ENCODE measurements at places on chromosomes 6 and 20. TPM values are rescaled to one million over a fixed set of nuclear protein-coding genes. Genes with fewer than 3 reads are reported as not detected.

GRCh38 chr6:120966321-120966720 lies 368.0 kb downstream of the TBC1D32 start:
- no peak for DNase-seq

DNA sequence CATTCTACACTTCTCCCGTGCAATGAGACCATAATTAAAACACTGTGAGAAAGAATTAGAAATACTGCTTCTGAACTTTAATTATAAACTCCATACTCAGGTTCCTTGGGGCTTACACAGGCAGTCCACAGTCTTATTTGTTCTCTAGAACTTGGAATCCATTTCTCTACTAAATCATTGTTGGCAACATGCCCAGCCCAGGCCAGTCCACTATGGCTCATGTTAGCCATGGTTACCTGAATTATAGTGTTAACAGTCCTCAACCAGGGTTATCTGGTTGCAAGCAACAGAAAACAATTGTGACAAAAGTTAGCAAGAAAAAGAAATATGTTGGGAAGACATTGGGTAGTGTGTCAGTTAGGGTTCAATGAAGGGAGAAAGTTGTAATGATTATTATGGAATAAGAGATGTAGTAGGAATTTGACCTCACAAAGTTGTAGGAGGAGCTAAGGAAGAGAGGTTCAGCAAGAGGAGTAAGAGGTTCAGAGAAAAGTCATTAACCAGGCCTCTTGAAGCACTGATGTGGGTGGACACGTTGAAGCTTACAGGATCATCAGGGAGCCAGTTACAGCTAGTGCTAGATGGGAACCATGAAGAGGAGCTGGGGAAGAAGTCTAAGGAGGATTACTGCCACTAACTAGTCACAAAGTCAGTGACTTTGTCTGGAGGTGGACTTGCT lies 352.5 kb upstream of the PRND start:
- DNase-seq: no peak

DNA sequence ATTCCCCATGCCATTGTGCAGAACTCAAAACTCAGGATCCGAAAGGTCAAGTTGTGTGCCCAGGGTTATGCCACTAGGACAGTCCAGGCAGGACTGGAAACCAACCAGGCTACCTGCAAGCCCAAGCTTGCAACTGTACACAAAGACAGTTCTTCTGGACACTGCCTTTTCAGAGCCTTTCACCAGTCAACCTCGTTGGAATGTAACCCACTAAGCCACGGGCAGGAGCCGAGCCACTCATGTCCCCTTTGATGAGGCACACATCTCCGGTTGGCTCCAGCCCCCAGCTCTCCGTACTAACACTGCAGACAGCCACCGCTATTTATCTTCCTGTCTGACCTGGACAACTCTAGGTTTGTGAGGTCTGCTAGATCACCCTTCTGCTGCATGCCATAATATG lies 62.5 kb downstream of the BMP7 start:
- DNase-seq: no peak

Gene RPS18
- polyA plus RNA-seq: 3,817 TPM

Gene SLC18B1
- 35.9 TPM for polyA plus RNA-seq

GRCh38 chr20:38617830-38618196 lies 16.2 kb downstream of the ARHGAP40 start:
- no peak for DNase-seq

DNA sequence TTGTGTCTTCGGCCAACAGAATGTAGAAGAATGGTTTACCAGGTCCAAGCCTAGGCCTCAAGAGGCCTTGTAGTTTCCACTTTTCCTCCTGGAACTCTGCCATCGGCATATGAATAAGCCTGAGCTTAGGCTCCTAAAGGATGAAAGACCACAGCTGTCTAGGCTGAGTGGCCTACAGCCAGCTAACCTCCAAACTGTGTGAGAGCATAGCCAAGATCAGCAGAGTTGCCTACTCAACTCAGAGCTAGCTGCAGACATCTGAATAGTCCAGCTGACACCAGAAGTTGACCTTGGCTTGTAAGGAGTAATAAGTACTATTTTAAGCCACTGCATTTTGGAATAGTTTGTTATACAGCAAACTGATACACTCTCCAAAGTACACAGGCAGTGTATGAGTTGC lies 52.6 kb upstream of the SMIM29 start:
- no peak for DNase-seq

DNA sequence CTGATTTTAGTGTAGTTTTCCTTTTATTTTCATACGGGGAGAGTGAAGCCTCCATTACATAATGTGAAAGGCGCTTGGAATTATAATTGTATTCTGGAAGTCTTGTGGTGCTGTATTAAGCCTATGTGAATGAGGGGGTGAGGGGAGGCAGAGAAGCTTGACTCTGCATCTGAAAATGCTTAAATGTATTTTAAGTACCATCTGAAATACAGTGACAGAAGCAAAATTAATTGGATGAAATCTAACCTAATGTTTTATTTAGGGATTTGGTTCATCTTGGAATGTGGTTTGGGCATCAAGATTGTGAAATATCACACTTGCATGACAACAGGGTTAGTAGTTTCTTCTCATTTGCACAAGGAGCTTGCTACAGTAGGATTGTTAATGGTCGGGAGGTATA lies 41.2 kb downstream of the TMEM200A start:
- no peak for DNase-seq

- DNase-seq: no peak
Measured at GRCh38 chr20:47438464-47439381, 63.0 kb upstream of the NCOA3 start.

DNA sequence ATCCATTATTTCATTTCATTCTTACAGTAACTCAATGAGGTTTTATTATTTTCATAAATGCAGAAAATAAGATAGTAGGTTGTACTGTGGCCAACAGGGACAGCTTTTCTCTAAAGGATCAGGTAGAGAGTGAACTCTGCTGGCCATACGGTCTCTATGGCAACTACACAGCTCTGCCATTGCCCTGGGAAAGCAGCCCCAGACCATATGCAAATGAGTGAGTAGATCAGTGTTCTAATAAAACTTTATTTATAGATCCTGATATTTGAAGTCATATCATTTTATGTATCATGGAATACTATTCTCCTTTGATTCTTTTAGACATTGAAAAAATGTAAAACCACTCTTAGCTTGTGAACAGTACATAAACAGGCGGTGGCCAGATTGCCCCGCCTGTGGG lies 192.5 kb upstream of the RREB1 start:
- DNase-seq: no peak

Gene HLA-DRB1
- polyA plus RNA-seq: 45.9 TPM

DNA sequence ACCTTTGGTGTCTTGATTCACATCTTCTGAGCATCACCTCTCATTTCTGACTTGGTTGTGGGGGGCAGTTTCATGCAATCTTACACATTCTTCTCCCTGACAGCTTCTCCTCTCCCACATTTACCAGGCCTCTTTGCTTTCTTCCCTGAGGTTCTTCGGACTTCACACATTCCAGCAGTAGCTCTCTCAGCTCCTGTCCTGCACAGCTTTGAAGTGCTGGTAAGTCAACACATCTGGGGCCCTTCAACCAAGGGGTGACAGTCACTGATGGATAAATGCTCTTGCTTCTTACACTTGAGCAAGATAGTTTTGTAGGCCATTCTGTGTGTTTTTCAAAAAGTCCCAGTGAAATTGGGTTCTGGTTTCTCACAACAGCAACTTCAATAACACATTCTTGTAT lies 2.5 kb upstream of the SLC35B3 start:
- no peak for DNase-seq

DNA sequence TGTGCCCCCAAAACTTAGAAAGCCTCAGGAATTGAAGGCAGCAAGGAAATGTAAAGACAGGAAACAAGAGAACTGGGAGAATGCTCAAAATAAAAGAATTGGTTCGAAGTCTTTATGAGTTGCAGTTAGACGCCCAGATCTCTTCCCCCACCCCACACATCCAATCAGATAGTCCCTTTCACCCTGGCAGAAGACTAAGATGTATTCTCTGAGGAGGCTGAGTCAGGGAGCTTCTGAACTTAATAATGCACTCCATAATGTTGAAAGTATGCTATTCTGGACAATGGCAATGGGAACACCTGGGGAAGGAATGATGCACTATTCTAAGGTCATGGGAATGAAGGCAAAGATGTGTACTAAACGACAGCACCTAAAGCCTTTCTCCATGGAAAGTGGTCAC lies 173.6 kb downstream of the MTFR2 start:
- no peak for DNase-seq

GRCh38 chr6:30988209-30988825 lies 4.8 kb downstream of the MUC21 start:
- no peak for DNase-seq

DNA sequence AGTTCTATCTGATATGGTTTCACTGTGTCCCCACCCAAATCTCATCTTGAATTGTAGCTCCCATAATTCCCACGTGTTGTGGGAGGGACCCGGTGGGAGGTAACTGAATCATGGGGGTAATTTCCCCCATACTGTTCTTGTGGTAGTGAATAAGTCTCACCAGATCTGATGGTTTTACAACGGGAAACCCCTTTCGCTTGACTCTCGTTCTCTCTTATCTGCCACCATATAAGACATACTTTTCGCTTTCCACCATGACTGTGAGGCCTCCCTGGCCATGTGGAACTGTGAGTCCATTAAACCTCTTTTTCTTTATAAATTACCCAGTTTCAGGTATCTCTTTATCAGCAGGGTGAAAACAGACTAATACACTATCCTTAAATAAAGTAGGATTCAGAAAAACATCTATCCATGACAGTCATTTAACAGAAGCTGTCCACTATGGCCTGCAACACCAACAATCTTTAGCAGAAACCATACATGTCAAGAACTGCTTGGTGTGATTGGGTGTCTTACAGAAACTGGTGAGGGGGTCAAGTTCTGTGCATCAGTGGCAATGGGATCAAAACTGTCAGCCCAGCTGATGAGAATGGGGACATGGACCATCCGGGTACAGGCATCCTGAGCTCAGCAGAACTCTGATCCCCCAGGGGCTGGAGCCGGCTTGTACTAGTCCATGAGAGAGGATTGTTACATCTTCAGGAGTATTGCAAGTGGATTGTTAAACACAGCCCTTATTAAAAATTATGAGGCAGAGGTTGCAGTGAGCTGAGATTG lies 59.2 kb downstream of the SCML4 start:
- DNase-seq: no peak

DNA sequence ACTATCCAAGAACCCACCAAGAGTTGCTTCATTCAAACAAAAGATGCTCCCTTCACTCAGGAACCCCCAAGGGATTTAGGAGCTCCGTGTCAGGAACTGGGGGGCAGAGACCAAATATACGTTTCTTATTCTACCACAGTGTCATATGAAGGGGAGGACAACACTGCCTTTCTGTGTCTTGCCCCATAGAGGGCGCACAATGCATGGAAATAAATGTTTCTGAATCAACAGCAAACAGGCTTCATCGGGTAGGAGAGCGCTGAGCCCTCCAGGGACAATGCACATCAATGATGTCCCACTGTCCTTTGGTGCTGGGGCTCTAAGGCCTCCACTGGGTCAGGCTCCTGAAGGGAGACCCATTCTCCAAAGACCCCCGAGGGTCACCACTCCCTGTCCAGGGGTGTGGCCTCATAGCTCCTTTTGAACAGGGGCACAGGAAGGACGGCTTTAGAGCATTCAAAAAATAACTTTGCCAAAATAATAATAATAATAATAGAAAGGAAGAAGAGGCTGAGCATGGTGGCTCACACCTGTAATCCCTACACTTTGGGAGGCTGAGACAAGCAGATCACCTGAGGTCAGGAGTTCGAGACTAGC lies 31.1 kb downstream of the PLG start:
- peak; percentile 33 for DNase-seq

Gene CENPW
- 31.5 TPM for polyA plus RNA-seq

DNA sequence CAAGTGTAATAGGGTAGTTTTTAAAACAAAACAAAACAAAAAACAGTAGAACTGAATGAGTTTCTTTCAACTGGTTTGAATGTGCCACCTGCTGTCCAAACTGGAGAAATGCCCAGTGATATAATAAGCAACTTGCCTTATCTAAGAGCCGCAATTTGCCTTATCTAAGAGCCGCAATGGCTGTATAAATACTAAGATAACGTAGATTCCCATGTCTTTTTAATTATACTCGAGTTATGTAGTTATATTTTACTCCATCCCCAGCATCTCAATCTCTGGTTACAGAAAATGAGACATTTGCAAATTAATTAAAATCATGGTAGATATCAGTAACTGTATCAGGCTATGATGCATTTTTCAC lies 67.2 kb downstream of the RPP40 start:
- no peak for DNase-seq

DNA sequence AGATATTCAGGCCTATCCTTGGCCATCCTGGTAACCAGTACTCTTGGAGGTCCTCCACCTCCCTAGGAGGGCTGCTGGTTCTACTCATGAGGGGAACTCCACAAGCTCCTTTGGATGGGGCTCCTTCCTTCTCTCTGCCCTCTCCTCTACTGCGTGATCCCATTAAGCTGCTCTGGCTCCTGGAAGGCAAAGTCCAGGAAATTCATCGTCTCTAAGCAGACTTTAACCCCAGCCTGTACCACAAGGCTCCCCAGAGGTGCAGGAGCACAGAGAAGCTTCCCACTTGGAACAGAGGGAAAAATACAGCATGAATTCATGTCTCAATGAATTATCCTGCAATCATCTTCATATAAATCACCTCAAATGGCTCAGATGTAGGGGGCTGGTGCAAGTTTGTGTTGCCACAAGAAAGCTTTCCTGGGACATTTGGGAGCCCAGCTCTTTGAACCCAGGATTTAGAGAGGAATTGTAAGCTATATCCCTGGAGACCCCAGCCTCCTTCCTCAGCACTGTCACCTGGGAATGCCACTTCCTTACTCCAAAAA lies 355.4 kb downstream of the CDC5L start:
- DNase-seq: no peak

- no peak for DNase-seq
Measured at GRCh38 chr20:51500311-51500710, 42.2 kb downstream of the NFATC2 start.

Gene MATN4
- 0.17 TPM for polyA plus RNA-seq

GRCh38 chr20:61134296-61135030 lies 117.6 kb upstream of the CDH4 start:
- DNase-seq: no peak

DNA sequence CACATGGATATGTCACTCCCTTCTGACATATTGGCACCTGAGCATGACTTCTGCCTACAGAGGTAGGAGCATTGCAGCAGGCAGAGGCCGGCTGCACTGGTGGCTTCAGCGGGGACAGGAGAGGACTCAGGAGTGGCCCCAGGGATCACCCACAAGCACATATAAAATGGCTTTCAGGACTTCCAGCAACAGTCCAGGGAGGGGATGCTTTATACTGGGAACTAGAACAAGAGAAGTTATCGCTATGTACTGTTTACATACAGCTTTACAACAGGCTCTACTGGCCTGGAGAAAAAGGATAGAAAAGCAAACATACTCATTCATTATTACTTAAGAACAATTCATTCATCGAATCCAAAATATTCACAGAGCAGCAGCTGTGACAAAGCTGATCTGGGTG lies 337.8 kb downstream of the THBS2 start:
- DNase-seq: no peak

Gene PNPLA1
- polyA plus RNA-seq: 3.1 TPM

All from right renal cortex interstitium (tissue), 3 donors.